ENCODE measurements at places on chromosomes 1 and 21.

DNA sequence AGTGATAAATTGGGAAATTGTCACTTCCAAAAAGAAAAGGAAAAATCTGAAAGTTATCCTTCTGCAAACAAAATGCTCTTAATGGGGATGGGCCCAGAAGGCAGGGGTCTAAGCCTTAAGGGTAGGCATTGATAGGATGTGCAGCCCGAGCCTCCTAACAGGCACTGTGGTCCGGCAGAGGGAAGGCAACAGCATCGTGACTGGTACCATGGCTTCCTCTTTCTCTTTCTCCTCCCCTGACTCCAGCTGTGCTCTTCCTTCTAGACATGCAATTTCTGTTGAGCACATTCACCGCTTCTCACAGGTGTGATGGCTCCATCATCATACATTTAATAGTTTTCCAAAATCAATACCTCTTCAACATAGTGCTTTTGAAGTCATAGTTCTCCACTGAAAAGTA is 91.5 kb downstream of the SELENOF start:
- no peak for DNase-seq

GRCh38 chr1:89724369-89725010 is 91.6 kb downstream of the LRRC8C start:
- DNase-seq: no peak

- DNase-seq: no peak
Measured at GRCh38 chr1:248613742-248614141, 16.2 kb upstream of the OR2T10 start.

- no peak for DNase-seq
Measured at GRCh38 chr1:67676287-67676686, 8.7 kb upstream of the GADD45A start.

GRCh38 chr1:195851804-195852203 is 756.4 kb downstream of the KCNT2 start:
- DNase-seq: no peak

- DNase-seq: no peak
Measured at GRCh38 chr1:62271948-62272728, 47.1 kb downstream of the KANK4 start.

- DNase-seq: no peak
Measured at GRCh38 chr1:24373044-24373443, 40.5 kb downstream of the STPG1 start.

DNA sequence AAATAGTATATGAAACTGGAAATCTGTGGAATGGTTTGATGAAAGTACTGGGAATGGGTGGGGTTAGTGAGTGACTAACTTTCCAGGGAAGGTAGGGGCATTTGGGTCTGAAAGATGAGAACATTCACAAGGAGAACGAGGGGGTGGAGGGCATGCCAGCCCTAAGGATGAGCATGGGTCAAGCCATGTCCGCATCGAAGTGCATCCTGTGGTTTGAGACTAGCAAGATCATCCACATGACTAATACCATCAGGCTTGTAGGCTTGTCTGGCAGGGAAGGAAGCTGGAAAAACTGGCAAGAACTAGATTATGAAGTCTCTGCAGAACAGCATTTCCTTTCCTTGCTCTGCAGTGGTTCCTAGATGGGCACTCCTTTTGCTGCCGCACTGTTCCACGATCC is 70.4 kb upstream of the UBE2U start:
- DNase-seq: no peak

- DNase-seq: no peak
Measured at GRCh38 chr1:203305809-203306088, 430 bp downstream of the BTG2 start.

All from retina (tissue), 1 donor.